ENCODE measurements at places on chromosomes 16 and 17. TPM values are rescaled to one million over a fixed set of nuclear protein-coding genes. Genes with fewer than 3 reads are reported as not detected.

Gene TOX3
- total RNA-seq: 4.8 TPM

DNA sequence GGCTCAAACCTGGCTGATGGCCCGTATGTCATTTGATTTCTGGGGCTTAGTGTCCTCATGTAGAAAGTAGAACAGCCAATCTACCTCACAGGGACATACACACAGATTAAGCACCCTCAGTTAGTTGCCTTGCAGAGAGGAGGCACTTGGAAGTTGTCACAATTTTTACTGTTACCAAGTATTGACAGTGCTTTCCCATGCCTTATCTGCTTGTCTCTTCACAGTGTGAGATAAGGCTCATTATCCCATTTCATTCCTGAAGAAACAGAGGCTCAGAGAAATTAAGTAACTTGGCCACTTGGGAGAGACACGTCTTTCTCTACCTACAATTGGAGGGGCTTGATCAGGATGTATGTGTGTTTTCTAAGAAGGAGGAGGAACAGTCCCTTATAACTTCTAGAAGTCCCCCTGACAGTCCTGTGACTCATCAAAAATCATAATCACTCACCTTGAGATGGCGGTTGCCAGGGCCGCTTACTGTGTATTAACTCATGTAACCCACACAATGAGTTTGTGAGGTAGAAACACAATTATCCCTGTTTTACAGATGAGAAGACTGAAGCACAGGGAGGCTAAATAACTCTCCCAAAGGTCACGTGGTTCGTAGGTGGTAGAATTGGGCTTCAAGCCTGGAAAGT, 56.9 kb upstream of the LHX1 start:
- no peak for ATAC-seq

Gene SLC6A2
- 0.62 TPM for total RNA-seq

Gene P2RX1
- total RNA-seq: 2.3 TPM
